Left hindlimb (tissue), 1 donor: ENCODE measurements at places on chromosomes 6 and 20.
A peak's percentile ranks its signal among the peaks of the same experiment; 100 is the strongest.

GRCh38 chr6:63643862-63644261 lies 8.3 kb downstream of the PHF3 start:
- no peak for DNase-seq

- no peak for DNase-seq
Measured at GRCh38 chr6:114284281-114284680, 58.5 kb downstream of the HS3ST5 start.

- no peak for DNase-seq
Measured at GRCh38 chr20:59678951-59679350, 74.6 kb downstream of the PHACTR3 start.

DNA sequence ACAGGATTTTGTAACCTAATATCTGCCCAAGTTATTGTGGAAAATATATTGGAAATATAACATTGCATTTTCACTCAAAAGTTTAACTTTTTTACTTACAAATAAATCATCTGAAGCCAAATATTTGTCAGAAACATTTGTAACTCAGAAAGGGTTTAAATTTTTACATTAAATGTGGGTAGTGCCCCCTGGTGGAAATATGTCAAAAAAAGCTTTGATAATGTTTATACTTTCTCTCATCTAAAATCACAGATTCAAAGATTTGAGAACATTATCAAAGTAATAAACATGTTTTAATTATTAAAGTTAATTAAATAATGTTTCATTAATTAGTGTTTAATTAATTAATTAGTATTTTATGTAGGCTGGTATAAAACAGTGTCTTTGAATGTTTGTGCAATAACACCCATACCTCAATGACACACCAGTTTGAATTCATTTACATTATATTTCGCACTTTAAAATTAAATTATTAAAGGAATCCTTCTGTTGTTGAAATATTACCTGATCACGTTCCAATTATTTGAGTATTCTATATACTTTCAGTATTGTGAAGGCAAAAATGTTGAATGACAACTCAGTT lies 320.1 kb upstream of the FKBP1C start:
- DNase-seq: no peak

GRCh38 chr6:14635195-14635594 lies 517.6 kb downstream of the CD83 start:
- no peak for DNase-seq

DNA sequence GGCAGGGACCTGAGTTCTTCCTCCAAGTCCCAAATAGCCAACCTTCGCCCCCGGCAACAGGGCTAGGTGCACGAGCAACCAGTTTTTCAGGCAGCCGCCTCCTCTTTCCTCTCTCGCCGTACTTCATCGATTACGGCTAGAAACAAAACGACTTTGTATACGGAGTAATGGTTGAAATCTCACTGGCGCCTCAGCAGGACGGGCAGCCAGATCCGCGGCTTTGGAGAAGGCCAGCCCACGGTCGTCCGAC lies 333 bp upstream of the SMIM13 start:
- no peak for DNase-seq

GRCh38 chr6:34316431-34317171 lies 67.8 kb upstream of the SMIM29 start:
- no peak for DNase-seq

DNA sequence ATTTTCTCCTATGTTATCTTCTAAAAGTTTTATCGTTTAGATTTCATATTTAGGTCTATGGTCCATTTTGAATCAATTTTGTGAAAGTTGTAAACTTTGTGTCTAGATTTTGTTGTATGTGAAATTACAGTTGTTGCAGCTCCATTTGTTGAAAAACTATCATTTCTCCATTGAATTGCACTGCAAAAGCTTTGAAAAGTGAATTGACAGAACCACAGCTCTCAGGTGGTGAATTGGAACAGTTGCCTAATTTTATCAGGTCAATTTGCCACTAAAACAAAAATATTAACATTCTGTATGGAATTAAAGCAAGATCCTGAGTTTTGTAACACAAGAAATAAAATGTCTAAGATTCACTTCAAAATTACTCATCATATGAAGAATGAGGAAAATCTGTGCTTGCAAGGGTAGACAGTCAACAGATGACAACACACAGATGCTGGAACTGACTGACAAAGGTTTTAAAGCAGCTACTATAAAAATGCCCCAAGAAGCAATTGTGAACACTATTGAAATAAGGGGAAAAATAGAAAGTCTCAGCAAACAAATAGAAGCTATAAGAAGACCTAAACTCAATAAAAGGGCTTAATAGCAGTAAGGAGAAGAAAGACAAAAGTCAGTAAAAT lies 346.7 kb downstream of the PAX1 start:
- DNase-seq: no peak

DNA sequence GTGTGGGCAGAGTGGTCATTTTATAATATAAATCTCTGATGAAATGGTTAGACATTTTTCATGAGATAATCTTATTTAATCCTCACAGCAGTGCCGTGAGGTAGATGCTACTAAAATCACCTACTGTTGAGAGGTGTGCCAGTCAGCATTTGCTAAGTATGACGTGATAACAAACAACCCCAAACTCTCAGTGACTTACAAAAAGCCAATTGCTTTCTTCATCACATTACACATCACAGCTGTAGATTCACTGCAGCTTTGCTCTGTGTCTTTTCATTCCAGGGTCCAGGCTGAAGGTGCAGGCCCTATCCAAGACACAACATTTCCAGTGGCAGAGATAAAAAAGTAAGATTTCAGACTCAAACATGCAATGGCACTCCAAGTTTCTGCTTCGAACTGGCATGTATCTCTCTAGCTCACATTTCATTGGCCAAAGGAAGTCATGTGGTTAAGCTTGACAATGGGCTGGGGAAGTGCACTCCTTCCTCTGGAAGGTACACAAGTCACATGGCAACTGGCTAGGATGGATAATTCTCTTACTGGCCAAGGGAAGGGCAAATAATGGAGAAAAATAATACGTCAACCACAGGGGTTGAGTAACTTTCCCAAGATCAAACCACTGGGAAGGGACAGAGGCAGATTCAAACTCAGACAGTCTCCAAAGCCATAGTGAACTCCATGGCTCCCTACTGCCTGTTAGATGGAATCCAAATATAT lies 69.5 kb upstream of the EPB41L1 start:
- no peak for DNase-seq

DNA sequence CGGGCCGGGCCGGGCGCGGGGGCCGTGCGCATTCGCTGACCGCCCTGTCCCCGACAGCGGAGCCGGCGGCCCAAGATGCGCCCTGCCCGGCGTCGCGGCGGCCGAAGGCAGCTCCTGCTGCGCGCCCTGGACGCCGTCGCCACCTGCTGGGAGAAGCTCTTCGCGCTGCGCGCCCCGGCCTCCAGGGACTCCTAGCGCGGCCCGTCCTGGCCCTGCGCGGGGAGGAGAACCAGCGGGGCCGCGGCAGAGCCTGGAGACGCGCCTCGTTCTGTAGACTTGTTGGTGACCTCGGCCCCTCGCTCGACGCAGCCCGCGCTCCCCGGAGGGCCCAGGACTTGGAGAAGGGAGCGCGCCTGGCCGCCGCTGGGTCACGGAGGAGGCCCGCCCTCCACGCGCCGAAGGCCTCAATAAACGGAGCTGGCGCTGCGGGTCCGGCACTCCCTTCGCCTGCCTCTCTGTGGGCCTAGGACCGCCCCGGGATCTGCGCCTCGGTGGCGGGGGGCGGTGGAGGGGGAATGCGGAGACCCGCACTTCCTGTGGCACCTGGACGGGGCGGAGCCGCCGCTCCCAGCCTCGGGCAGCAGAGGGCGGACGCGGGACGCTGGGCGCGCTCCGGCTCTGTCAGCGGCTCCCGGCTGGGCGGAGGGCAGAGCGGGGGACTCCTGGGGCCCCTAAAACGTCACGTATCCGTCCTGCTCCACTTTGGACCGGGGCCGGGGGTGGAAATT lies 2.7 kb downstream of the C20orf204 start:
- DNase-seq: peak; percentile 77
